ENCODE measurements at places on chromosomes 2 and 18. TPM values are rescaled to one million over a fixed set of nuclear protein-coding genes. Genes with fewer than 3 reads are reported as not detected.

GRCh38 chr2:47838686-47839085 is 55.7 kb downstream of the MSH6 start:
- peaks cover 6% of the 10 kb centered on the region for H3K4me1 ChIP-seq
- H3K36me3 ChIP-seq: peaks cover 33% of the 10 kb centered on the region
- H3K27ac ChIP-seq: no peak overlapping the region
- H3K27me3 ChIP-seq: no peaks in the 10 kb centered on the region
- DNase-seq: no peak

DNA sequence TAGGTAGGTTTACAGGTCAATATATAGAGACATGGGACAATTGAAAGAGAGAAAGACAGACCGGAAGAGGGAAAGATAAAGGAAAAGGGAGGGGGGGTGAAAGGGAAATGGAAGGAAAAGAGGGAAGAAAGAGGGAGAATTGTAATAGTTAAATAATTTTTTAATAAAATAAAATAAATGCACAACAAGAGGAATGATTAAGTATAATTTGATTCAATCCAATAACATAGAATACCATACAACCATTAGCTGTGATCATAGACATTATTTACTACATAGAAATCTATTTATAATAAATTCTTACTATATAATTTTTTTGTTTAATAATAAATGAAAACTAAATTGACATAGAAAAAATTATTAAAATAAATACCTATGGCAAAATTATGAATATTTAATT is 330.7 kb downstream of the NR4A2 start:
- H3K36me3 ChIP-seq: no peaks in the 10 kb centered on the region
- DNase-seq: no peak
- no peaks in the 10 kb centered on the region for H3K27me3 ChIP-seq
- H3K27ac ChIP-seq: no peak overlapping the region
- no peak overlapping the region for H3K4me3 ChIP-seq

DNA sequence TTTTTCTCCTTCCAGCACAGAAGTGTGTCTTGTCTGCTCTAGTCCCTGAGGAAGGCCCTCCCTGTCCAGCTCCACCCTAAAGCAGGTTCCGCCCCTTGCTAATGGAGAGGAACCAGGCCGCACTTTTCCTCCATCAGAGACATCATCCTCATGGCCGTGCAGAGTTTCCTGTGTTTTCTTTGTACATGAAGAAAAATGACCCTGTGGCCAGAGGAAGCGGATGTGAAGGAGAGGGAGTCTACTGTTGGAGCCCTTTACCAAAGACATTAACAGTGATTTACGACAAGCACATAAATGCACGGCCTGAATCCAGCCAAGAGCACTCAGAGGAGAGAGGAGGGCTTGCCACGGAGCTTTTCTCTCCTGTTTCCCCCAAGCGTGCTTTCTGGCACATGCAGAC is 109.5 kb downstream of the RNF144A start:
- no peak for DNase-seq
- H3K4me1 ChIP-seq: peaks cover 2% of the 10 kb centered on the region
- peaks cover 5% of the 10 kb centered on the region for H3K36me3 ChIP-seq
- no peak overlapping the region for H3K27ac ChIP-seq
- H3K4me3 ChIP-seq: no peak overlapping the region

DNA sequence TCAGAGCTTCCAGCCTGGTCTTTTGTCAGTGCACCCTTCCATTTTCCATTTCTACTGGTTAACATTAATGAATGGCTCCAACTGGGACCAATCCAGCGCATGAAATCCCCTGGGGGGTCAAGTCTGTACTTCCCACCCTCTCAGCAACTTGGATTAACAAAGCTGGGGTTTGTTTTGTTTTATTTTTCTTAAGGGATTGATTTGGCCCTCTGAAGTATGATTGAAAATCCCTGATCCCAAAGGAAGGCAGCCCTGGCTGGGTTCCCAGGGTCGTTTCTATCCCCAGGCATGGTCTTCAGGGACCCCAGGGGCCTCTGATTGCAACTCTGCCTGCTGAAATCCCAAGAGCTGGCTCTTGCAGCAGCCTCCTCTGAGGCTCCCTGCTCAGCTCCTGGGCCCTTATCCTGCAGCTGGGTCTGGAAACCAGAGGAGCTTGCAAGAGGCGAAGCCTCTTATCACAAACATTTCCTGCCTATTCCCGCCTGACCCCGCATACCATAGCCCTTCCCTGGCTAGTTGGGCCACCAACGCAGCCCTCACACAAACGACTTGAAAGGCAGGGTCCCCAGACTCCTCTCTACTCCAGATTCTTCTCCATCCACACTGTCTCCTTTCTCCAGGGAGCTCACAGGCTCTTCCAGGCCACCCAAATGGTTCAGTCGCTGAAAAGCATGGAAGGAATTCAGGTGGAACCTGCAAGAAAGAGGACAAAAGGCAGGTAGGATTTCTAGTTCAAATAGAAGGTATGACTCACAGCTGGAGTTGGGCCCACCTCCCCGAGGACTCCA is 109.7 kb upstream of the PKDCC start:
- H3K36me3 ChIP-seq: no peaks in the 10 kb centered on the region
- no peak for DNase-seq
- H3K27ac ChIP-seq: peak overlapping the region; percentile 48
- H3K4me3 ChIP-seq: no peak overlapping the region
- peaks cover 72% of the 10 kb centered on the region for H3K4me1 ChIP-seq

DNA sequence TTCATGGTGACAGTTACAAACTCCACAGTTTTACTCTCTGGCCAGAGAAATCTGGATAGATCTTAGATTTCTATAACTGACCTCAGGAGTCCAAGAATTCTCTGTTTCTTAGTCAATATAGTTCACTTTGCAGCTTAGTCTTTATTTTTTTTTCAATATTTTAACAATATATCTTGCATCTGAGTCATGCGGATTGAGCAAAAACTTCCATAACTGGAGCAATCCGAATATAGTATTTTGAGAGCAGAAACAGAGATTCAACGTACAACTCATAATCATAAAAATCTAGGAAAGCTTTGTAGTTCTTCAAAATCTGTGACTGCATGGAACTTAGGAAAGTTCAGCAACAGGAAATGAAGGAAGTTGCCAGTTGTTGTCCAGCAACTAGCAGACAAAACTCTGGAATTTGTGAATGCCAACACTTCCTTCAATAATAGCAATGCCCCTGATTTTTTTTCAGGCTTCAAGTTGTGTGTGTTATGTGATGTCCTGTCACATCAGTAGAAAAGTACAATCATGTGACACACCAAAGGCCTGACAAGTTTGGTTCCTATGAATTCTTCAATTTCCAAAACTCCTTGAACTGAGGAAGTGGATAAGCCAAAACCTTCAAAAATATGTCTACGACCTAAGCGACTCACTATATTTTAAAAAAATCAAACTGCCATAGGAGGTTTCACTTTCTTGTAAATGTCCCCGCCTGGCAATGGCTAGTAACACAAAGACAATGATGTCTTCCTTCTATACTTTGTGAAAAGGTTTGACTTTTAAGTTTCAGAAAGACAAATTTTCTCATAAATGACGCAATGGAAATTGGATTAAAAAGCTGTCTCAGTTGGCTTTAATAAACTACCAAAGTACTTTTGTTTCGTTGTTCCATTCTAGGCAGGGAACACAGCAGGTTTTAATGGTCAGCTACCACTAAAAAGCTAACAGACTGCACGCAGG is 510.6 kb downstream of the ERBB4 start:
- H3K36me3 ChIP-seq: no peaks in the 10 kb centered on the region
- H3K4me3 ChIP-seq: no peak overlapping the region
- no peak for DNase-seq
- H3K27ac ChIP-seq: peak overlapping the region; percentile 68

TNFAIP6 gene
- total RNA-seq: not detected

DNA sequence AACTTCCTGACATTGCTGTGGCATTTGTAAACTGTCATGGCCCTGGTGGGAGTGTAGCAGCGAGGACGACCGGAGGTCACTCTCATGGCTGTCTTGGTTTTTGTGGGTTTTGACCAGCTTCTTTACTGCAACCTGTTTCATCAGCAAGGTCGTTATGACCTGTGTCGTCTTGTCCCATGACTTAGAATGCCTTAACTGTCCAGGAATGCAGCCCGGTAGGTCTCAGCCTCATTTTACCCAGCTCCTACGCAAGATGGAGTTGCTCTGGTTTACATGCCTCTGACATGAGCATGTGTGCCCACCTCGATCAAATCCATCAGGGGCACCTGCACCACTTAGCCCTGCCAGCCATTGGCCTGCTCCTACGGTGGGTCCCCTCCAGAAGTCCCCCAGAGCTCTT is 32.9 kb upstream of the SLC66A3 start:
- peaks cover 4% of the 10 kb centered on the region for H3K4me1 ChIP-seq
- no peak overlapping the region for H3K27ac ChIP-seq
- H3K4me3 ChIP-seq: no peak overlapping the region

DNA sequence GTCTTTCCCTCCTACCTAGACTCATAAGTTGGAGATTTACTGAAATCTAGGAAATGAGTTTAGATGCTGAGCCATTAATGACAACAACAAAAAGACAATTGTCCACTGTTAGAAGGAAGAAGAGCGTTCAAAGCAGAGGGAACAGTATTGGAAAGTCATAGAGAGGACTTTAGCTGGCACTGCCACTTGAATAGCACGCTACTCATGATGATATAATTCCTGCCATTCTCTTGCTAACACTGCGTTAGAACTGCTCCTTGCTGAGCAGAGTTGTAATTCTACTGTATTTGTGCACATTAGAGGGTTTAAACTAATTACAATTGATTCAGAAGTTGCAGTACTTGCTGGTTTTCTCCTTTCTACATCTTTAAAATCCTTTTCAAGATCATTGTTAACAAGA is 9.0 kb upstream of the AFTPH start:
- no peak overlapping the region for H3K4me3 ChIP-seq
- H3K36me3 ChIP-seq: no peaks in the 10 kb centered on the region

- H3K36me3 ChIP-seq: no peaks in the 10 kb centered on the region
- H3K4me1 ChIP-seq: peaks cover 2% of the 10 kb centered on the region
- no peak for DNase-seq
- H3K27ac ChIP-seq: no peak overlapping the region
- no peak overlapping the region for H3K4me3 ChIP-seq
These were observed 441.7 kb downstream of the ZNF521 start for GRCh38 chr18:24910221-24910620.

Data from osteocyte (in vitro differentiated cells).